Vagina (tissue), 2 donors: ENCODE measurements at places on chromosomes 6 and 20.
A peak's percentile ranks its signal among the peaks of the same experiment; 100 is the strongest.

GRCh38 chr6:133978896-133979240 is 25.8 kb downstream of the TBPL1 start:
- no peak for DNase-seq

GRCh38 chr6:20932284-20932683 is 398.0 kb downstream of the CDKAL1 start:
- DNase-seq: no peak

DNA sequence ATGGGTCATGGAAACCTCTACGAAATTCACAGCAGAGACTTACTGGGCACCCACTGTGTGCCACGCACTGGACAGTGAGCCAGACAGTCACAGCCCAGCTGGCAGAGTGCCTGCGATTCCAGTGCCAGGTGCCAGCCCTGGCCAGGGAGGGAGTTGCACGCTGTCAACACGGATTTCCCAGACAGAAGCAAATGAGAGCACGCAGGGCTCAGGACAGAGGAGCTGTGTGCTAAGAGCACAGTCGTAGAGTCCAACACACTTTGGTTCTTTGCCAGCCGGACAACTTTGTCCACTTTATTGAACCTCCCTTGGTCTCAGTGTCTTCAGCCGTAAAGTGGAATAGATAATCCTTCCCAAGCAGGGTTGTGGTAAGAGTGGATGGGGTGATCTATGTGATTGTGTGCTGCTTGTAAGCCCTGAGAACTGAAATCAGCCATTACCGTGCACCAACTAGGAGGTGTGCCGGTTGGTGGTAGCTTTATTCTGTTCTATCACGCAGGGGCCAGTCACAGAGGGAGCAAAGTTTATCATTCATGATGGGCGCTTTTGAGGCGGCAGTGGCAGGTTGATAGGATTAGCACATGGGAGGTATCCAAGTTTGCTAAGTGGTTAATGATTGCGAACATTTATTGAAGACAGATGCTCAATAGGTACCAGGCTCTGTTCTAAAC is 40.6 kb downstream of the SIRPA start:
- no peak for DNase-seq

DNA sequence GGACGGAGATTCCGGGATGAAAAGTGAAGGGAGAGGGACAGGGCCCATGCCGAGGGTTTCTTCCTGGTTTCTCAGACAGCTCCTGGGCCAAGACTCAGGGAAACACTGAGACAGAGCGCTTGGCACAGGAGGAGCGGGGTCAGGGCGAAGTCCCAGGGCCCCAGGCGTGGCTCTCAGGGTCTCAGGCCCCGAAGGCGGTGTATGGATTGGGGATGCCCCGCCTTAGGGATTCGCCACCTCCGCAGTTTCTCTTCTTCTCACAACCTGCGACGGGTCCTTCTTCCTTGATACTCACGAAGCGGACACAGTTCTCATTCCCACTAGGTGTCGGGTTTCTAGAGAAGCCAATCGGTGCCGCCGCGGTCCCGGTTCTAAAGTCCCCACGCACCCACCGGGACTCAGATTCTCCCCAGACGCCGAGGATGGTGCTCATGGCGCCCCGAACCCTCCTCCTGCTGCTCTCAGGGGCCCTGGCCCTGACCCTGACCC is 55.0 kb upstream of the HLA-A start:
- DNase-seq: peak; percentile 92

GRCh38 chr6:143293523-143293922 is 157.0 kb downstream of the ADAT2 start:
- no peak for DNase-seq

DNA sequence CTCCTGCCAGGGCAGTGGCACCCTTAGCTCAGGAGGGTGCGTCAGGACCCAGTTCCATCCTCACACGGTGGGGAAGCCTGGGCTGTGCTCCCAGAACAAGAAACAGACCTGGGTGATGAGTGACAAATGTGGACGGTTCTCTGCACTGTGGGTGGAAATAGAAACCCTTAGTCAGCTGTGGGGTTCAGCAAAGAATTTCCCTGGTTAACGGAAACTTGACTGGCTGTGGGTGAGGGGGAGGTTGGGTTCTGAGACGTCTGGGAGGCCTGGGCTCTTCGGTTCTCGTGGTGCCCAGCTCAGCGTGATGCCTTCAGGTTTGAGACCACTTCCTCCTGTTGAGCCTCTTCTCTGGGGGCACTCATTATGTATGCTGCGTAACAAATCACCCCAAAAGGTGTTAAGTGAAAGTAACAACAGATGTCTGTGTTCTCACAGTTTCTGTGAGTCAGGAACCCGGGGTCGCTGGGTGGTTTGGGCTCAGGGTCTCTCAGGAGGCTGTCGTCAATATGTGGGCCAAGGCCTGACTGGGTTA is 53.1 kb upstream of the FAM83D start:
- DNase-seq: no peak

- DNase-seq: no peak
Observed at GRCh38 chr6:162070639-162071038, 656.9 kb downstream of the PRKN start.

- DNase-seq: no peak
Observed at GRCh38 chr6:159075506-159076228, 30.9 kb upstream of the TAGAP start.

GRCh38 chr20:24675651-24676352 is 206.4 kb downstream of the SYNDIG1 start:
- no peak for DNase-seq

- no peak for DNase-seq
Observed at GRCh38 chr6:142937986-142938385, 7.0 kb downstream of the HIVEP2 start.

DNA sequence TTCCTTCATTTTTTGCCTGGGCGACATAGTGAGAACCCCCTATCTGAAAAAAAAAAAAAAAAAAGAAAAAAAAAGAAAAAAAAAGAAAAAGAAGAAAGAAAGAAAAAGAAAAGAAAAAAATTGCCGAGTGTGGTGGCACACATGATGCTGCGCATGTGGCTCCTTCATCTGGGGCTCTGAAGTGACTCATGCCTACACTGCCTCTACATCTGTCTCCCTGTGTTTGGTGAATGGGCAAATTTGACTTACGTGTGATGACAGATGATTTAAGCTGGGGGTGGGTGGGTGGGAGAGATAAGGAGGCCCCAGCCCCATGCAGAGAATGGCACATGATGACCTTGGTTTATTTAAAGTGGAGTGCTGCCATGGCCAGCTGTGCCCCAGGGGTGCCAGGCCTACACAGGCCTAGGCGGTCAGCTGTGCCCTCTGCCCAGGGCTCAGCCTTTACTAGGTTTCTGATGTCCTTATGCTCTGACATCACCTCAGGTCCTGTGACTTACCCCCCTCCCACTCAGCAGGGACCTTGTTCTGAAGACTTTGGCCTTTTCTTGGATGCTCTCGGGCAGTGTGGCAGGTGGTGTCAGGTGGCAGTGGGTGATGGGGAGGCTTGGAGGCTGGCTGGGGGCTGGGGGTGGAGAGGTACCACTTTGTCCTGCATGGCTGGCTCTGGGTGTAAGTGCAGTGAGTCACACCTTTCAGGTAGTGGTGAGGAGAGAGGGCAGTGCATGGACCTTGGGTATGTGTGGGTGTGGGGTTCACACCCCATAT is 41.1 kb downstream of the VEGFA start:
- no peak for DNase-seq

GRCh38 chr6:127950566-127951145 is 49.8 kb upstream of the THEMIS start:
- no peak for DNase-seq

- DNase-seq: no peak
Observed at GRCh38 chr6:131255911-131256310, 120.6 kb downstream of the AKAP7 start.

DNA sequence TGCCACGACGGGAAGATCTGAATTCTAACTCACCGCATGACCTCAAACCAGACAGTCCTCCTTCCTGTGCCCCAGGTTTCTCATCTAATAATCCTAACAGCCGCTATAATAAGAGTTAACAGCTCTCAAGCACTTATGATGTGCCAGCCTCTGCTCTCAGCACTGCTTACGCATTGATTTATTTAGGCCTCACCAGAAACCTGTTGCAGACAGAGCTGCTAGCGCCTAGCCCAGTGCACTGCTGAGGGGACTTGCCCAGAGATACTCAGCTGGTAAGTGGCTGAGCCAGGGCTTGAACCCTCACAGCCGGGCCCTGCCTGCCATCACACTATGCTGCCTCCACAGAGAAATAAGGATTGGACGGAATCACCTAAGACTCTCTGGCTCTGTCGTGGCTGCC is 37.7 kb downstream of the GRM4 start:
- no peak for DNase-seq

DNA sequence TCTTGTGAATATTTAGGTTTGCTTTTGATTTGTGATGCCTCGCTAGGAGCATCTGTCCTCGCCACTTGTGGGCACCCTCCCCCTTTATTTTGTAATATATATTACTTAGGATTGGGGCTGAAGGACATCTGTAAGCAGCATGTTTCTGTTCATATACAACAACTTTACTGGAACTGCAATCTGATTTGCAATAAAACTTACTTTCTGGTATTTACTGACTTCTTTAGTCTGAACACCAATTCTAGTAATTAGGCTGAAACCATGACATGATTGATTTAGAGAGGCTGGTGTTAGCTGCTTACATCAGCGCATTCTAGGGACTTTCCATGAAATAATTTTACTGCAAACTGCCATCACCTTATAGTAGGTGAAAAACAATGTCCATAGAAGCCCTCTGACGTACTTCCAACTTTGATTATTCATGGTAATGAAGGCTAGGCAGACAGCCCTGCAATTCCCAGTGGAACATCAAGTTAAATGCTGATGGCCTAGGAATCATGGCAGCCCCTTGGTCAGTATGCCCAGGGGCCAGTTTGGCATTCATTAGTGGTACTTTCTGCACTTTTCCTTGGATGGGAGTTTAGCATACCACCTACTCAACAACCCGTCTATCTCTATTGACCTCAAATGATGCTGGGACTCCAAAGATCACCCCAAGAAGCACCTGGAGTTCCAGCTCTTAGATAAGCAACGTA is 132.9 kb upstream of the MCHR2 start:
- no peak for DNase-seq
